ENCODE measurements at places on chromosomes 12 and 14. TPM values are rescaled to one million over a fixed set of nuclear protein-coding genes. Genes with fewer than 3 reads are reported as not detected.

- no peak overlapping the region for H3K27ac ChIP-seq
- H3K4me3 ChIP-seq: no peak overlapping the region
- H3K4me1 ChIP-seq: no peaks in the 10 kb centered on the region
Measured at GRCh38 chr14:92686900-92687427, 61.5 kb downstream of the LGMN start.

- no peak overlapping the region for H3K4me3 ChIP-seq
- peaks cover 9% of the 10 kb centered on the region for H3K4me1 ChIP-seq
- no peak for DNase-seq
- no peak overlapping the region for H3K27ac ChIP-seq
- H3K36me3 ChIP-seq: peaks cover 6% of the 10 kb centered on the region
- no peaks in the 10 kb centered on the region for H3K27me3 ChIP-seq
Measured at GRCh38 chr14:88128816-88129215, 123.9 kb downstream of the GPR65 start.

DNA sequence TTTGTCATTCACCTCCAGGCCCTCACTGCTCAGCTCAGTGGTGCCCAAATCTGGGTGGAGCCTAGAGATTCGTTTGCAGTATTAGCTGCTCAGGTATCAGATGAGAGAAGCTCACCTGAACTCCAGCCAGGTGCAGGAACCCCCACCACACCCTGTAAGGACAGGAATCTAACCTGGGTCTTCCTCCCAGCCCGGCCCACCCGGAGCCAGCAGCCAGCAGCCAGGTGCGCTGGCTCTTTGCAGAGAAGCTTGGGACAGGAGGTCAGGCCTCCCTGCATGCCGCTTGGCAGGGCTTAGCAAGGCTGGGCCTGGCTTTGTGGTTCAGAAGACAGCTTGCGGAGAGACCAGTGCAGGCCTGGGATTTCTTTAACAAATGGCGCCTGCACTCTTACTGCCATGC, 125.6 kb upstream of the MYL2 start:
- H3K27me3 ChIP-seq: no peaks in the 10 kb centered on the region
- no peak overlapping the region for H3K27ac ChIP-seq
- no peak overlapping the region for H3K4me3 ChIP-seq
- H3K36me3 ChIP-seq: no peaks in the 10 kb centered on the region
- no peaks in the 10 kb centered on the region for H3K4me1 ChIP-seq

- no peaks in the 10 kb centered on the region for H3K36me3 ChIP-seq
- no peak for DNase-seq
- no peak overlapping the region for H3K27ac ChIP-seq
- peaks cover 12% of the 10 kb centered on the region for H3K4me1 ChIP-seq
- H3K27me3 ChIP-seq: no peaks in the 10 kb centered on the region
Measured at GRCh38 chr12:51199366-51199945, 18.4 kb downstream of the POU6F1 start.

The FAM186B gene
- 0.74 TPM for total RNA-seq
